ENCODE measurements at places on chromosomes 12 and 14. TPM values are rescaled to one million over a fixed set of nuclear protein-coding genes. Genes with fewer than 3 reads are reported as not detected.

- DNase-seq: no peak
Measured at GRCh38 chr14:63524537-63525155, 18.5 kb downstream of the PPP2R5E start.

- DNase-seq: peak; percentile 49
Measured at GRCh38 chr12:122730215-122731014, at the start of gene HCAR1. Gene HCAR1 (minus strand): TSS chr12:122730844. CDS start chr12:122730339, 505 bp downstream.

DNA sequence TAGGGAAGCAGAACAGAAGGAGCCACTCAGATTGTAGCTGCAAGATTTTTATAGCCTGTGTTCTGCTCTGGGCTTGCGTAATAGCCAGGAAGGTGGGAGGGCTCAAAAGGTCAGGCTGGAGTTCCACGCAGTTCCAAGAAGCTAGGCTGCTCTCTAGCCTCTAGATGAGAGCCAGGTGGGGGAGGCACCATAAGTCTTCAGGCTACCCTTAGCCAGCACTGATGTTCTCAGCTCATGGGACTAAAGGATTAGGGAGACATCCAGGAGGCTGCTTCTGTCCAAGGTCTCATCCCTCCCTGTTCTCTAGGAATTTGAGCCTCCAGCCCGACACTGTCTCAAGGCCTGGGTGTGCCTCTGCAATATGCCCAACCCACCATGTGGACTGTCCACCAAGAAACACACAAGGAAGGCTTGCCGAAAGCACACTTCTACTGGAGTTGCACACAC lies 1.7 kb downstream of the LMBR1L start:
- DNase-seq: peak; percentile 76

GRCh38 chr14:23183479-23183878 lies at the start of gene SLC7A8:
Gene SLC7A8 (minus strand): TSS chr14:23183660. CDS start chr14:23182914, 746 bp downstream.
- peak; percentile 54 for DNase-seq

- no peak for DNase-seq
Measured at GRCh38 chr14:81829447-81829846, 295.8 kb upstream of the SEL1L start.

DNA sequence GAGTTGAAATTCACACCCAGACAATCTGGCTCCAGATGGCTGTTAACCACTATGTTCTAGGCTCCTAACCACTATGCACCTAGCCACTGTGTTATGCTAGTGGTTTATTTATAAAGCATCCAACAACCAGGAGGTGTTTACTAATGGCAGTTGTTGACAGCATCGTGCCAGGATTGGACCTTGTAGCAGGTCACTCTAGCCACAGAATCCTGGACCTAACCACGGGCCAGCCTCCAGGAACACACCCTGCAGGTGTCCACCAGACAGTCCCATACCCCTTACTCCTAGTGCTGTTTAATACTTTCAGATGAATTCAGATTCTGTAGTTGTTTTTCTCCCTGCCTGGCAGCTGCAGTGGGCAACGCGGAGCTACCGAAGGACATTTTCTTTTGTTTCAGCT lies 109.4 kb upstream of the MYL2 start:
- no peak for DNase-seq

DNA sequence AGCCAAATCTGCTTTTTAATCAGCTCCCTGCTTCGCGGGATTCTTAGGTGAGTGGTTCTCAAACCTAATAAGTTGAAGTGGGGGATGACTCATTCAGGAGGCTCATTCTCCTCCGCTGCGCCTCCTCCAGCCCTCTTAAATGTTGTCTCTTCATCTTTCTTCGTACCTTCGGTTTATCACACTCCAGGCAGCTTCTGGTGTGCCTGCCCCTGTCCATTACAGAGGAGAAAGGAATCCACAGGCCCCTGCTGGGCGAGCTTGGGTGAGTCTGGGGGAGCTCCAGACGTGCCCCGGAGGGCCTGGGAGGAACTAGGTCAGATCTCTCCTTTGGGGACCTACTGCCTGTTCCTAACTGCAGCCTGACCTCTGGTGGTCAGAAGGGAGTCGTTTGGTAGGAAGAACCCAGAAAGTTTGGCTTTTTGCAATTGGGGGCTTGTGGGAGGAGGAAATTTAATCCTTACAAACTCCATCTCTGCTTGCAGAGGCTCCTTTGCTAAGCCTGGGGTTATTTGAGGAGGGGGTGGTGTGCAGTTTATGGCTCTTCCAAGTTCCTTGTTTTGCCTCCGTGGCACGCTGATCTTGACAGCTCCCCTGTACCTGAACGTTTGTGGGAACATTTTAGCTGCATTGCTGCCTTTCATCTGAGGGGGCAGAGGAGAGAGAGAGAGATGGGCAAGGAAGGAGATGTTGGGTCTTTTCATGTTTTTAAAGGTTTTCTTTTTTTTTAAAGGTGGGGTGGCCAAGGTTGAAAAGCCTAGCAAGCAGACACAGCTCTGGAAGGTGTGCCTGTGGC lies 84.1 kb upstream of the GNG2 start:
- DNase-seq: peak; percentile 76

DNA sequence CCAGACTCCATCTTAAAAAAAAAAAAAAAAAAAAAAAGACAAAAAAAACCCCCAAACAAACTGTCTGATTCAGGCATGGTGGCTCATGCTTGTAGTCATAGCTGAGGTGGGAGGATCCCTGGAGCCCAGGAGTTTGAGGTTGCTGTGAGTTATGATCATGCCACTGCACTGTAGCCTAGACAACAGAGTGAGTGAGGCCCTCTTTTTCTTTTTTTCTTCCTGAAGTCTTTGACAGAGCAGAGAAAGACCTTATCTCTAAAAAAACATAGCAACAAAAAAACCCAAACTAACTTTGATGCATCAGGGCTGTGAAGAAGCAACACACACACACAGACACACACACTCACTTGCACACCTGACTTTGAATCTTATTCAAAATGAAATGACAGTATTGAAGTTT lies 7.7 kb upstream of the AMN1 start:
- no peak for DNase-seq

GRCh38 chr14:92846162-92846897 lies 52.2 kb downstream of the GOLGA5 start:
- no peak for DNase-seq

DNA sequence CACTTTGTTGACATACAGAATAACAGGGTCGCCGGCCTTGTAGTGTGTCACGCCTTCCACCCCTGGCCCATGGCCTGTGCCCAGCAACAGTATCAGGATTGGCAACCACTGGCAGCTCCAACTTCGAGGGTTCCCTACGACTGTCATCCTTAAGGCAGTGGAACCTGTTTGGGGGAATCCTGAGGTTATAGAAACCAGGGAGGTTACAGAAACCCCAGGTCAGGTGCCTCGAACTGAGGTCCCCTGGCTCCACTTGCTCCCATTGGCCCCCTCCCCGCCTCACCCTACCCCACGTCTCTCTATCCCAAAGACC lies 412 bp downstream of the TM9SF1 start:
- DNase-seq: no peak

DNA sequence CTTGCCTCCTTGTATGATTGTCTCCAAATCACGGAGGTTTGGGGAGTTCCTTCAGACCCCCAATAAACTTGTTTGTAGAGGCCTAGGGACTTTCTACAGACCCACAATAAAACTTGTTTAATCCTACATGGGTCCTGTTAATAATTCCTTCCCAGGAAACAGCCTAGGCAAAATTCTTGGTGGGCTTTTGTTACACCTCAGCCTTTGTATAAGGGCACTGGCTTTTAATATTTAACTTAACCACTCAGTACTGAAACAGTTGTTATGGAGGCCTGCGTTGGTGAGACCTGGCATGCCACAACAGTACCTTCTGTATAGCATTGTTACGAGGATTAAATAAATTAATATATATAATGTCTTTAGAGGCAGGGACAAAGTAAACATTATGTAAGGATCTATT lies 32.7 kb upstream of the FAR2 start:
- no peak for DNase-seq

- peak; percentile 91 for DNase-seq
Measured at GRCh38 chr12:49974231-49974675, 1.5 kb downstream of the AQP6 start.

- no peak for DNase-seq
Measured at GRCh38 chr12:4286771-4287317, 13.3 kb downstream of the CCND2 start.

DNA sequence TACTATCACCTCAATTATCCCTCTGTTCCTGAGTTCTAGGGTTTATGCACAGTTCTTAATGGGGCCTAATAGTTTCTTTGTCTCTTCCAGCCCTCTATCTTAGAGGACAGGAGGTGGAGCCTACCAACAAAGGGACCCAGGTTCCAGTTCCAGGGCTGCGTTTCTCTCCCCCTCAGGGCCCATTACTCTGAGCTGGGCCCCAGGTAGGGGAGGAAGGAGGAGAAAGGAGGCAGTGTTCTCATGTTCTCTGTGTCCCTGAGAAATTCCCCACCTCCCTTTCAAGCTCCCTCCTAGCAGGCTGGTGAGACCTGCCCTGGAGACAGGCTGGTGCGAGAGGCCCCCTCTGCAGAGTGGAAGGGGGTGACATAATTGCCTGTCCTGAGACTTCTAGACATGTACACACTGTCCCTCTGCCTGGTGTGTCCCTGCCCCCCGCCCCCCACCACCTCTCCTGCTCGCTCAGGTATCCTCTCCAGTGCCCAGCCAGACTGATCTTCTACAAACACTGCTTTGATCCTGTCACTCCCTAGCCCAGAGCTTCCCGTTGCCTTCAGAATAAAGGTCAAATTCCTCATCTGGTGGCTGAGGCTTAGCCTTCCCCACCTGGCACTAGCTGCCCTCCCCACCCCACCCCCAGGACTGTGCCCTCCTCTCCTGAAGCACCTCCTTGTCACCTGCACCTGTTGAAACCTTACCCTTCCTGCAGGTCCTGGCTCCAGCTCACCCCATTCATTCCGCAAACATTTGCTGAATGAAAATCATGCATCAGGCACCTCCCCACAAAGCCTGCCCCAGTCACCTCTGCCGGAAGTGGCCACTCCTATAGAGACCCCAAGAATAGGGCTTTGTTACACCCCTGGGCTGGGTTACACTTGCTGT lies 21.1 kb upstream of the KRT8 start:
- no peak for DNase-seq

GRCh38 chr14:105877645-105878044 lies 351.3 kb downstream of the TMEM121 start:
- DNase-seq: peak; percentile 28

GRCh38 chr12:118436002-118436730 lies 59.8 kb downstream of the SUDS3 start:
- no peak for DNase-seq

- no peak for DNase-seq
Measured at GRCh38 chr14:99260587-99261551, 11.1 kb downstream of the BCL11B start.

- DNase-seq: no peak
Measured at GRCh38 chr12:44544018-44544417, 332.1 kb downstream of the NELL2 start.

DNA sequence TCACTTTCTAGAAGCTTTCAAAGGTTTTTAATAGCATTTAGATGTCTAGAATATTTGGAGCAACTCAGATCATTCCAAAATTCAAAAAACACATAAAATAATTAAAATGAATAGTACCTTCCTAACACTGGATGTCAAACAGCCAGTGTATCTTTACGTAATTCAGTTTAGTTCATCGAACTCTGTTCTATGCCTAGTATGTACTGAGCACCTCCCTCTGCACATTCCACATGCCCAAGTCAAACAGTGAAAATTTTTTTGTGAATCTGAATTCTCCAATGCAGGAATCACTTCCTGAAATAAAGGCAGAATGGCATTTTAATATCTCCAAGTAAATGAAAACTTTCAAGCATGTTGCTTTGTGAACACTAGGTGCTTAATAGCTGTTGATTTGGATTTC lies 192.3 kb downstream of the C12orf42 start:
- no peak for DNase-seq

The DEPDC4 gene
- 0.84 TPM for total RNA-seq

The RFLNA gene
- total RNA-seq: 0.22 TPM

The FOXN4 gene
- total RNA-seq: not detected

The DICER1 gene
- total RNA-seq: 24.5 TPM

The HVCN1 gene
- total RNA-seq: 33.4 TPM

The AVPR1A gene
- total RNA-seq: 0.23 TPM

The SOAT2 gene
- not detected for total RNA-seq

The ZNF385A gene
- 8.3 TPM for total RNA-seq

The RPL10L gene
- not detected for total RNA-seq

The KCNMB4 gene
- total RNA-seq: 3.5 TPM

The TSPAN8 gene
- total RNA-seq: 1.5 TPM
